GM12865 (cell line): ENCODE measurements at places on chromosomes 3 and 15.

- DNase-seq, result no peak
Observed at GRCh38 chr15:28933710-28934445, 48.1 kb downstream of the APBA2 start.

DNA sequence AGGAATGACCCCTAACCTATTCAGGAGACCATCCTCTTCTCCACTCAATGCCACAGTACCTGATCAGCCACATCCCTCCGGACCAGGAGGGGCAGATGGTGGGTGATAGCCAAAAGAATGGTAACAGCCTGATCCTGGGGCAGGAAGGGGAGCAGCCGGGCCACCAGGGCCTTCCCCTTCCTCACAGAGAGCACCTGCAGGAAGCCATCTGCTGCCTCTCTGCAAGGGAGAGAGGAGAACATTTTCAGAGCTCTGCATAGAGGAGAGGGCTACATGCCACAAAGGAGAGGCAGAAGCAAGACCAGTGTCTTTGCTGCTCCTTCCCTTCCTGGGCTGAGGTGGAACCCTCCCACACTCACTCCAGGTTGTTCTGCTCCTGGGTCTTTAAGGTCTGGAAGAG, 5.5 kb upstream of the SPG11 start:
- DNase-seq, result no peak

DNA sequence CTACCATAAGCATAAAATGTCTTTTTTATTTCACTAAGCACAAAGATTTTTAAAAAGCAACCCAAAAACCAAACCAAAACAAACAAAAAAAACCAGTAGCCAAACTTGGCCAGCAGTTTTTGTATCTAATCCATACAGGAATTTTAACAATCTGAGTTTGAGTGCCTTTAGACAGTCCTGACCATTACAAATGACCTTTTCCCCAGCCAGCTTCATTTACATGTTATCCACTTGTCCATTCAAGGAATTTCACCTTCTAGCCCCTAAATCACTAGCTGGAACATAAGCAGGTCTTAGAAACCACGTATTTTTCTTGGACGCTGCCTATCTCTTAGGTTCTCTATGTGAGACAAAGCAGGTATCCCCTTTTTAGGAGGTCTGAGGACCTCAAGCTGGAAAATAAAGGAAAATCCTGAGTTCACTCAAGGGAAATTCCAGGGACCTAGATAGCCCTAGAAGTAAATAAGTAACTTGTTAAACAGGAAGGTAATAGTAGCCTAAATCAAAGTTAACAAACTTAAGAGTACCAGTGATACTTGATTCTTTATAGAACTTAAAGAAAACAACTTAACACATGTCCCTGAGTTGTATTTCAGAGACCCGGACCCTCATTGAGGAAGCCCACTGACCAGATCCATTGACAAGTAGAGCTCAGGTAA, 34.2 kb downstream of the CIP2A start:
- DNase-seq, result no peak

DNA sequence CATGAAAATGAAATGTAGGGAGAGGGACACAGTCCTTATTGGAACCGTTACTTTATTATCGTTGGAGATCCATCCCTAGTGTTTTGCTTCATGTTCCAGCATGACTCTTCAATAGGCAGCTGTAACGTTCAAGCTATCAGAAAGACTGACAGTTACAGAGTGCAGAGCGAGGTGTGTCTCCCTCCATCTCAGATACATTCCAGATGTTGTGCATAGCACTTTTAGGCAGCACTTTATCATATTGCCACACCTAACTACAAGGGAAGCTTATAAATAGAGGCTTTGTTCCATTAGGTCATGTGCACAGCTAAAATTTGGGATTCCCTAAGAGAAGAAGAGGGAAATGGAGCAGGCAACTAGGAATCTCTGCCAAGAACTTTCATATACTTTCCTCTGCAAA, 1009.6 kb downstream of the ROBO2 start:
- no peak for DNase-seq

- DNase-seq, result no peak
Observed at GRCh38 chr3:107430214-107430995, 53.2 kb downstream of the CCDC54 start.

DNA sequence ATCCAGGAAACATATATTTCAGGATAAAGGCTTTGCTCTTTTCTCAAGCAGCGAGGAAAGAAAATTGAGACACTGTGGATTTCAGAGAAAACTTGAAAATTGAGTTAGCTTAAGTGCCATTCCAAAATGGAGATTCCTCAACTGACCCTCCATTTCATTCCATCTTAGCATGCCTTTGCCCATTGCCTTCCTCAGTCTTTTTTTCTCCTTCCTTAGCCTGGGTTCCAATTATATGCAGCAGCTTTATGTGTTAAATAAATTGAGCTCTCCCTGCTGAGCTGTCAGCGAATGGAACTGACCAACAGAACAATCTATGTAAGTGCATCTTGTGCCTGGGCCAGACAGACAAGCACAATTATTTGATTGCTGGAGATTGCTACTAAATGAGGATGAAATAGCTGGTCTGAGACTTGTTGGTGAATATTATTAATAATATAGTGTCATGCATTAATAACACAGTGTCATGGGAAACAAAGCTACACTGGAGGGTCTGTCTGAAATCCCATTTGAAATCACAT, 6.9 kb upstream of the DNAJC19 start:
- DNase-seq, result no peak

DNA sequence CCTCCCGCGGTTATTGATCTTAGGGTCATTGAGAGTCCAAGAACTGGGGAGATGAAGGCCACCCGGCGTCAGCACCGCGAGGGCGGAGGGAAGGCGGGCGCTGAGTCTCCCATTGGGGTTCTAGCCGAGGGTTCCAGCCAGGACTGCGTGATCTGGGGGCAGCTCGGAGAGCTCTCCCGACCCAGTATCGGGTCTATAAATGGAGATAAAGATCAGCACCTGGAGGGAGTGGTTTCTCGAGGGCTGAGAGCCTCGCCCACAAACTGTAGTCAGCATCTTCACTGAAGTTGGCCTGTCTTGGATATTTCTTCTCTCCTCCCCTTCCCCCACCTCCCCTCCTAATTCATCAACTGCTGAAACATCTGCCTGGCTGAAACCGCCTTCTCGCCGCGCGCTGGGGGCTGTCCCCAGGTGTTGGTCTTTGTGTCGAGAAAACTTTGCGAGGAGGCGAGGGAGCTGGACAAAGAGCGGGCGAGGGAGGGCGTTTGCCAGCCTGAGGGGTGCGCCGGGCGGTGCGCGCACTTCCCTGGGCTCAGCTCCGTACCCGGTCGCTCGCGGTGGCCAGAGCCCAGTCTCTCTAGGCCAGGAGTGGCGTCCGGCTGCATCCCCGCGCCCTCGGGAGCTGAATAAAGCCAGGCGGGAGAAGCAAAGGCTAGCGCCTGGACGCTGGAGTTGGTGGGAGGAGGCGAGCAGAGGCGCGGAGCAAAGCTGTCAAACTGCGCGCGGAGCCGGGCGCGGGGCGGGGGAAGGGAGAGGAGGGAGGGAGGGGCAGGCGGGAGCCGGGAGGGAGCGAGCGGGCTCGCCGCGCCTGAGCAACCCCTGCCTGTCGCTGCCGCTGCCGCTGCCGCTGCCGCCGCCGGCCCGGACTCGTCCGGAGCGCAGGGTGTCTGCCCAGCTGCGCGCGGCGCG, at the start of gene ST8SIA2:
Gene ST8SIA2, plus strand, starts transcription at position 811 of the 909 bp plus-strand sequence. CDS start 184 bp downstream, outside the sequence.
- DNase-seq, result no peak

- no peak for DNase-seq
Observed at GRCh38 chr3:18016366-18016765, 273.9 kb upstream of the TBC1D5 start.

DNA sequence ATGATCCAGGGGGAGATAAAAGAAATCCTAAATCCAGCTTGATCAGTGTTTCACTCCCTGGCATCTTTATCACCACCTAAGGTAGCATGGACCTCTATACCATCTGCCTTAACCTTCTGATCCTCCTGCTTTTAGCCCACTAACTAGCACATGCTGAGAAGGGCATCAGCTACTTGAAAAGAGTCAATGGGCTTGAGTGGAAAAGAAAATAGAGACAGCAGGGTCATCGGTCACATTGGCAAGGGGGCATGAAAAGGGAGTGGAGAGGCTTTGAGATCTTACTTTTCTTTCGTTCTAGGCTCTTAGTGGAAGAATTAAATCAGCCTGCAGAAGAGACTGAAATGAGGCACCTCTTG, 239 bp upstream of the ZFYVE19 start:
- DNase-seq, result no peak

DNA sequence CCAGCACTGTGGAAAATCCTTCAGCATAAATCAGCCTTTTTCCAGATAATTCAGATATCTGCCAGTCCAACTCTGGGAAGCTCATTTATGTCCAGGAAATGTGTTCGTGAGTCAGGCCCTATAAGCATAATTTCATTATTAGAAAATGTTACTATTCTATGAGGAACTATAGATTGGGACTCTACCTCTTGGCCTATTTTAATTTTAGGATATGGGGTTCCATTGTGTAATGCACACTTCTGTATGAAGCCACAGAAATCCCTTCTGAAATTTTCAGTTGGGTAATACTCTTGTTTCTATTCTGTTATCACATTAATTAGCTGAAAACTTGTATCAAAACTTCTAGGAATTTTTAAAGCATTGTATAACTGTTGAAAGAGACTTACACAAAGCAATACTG, 43.9 kb upstream of the IL12A start:
- DNase-seq, result no peak

- no peak for DNase-seq
Observed at GRCh38 chr15:63243101-63243500, 34.3 kb upstream of the APH1B start.

DNA sequence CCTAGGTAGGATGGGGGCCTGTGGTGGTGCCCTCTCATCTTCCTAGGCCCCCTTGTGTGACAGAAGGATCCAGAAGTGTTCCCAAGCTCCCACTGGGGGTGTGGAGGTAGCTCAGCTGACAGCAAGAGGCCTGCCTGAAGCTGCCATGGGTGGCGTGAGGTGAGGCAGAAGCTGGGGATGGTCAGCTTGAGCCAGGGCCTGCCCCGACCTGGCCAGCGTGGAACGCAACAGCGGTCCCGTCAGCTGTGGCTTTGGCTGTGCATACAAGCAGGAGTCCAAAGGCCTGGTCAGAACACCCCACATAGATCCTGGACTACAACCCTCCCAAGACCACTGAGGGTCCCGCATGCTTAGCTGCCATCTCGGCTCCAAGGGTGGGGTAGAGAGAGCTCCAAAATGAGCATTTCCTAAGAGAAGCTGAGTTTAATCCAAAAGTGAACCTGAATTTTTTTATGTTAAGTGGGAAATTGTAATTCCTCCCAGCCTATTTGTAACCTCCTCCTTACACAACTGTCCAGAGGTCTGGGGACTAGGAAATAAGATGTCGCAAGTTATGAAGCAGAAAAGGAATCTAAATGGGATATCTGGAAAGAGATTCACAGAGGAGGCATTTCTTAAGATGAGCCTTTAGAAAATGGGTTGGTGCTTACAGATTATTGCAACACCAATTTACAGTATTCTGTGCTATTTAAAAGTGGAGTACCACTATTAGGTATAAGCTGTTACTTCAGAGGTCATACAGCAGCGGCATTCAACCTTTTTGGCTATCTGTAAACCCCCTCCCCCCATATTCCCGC, 9.9 kb upstream of the PLA2G4D start:
- DNase-seq, result no peak

DNA sequence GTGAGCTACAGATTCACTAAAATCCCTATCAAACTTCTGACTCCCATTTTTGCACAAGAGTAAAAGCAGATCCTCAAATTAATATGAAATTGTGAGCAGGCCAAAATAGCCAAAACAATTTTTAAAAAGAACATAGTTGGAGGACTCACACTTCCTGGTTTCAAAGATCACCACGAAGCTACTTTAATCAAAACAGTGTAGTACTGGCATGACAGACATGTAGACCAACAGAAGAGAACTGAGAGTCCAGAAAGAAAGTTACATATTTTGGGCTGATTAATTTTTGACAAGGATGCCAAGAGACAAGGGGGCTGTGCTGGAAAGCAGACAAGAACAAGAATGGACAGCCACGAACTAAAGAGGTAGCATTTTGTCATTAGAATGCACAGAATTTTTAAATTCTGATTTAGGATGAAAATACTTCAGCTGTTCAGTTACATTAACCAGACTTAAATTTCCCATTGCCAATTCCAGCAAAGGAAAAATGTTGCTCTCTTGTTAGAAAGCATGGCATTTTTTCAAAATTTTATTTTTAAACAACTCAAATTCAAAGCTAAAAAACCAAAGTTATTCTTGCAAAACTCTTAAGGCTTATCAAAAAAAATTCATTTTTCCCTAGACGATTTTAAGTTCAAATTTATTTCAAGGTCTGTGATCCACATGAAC, 14.0 kb downstream of the RYK start:
- DNase-seq, result peak; percentile 33

- no peak for DNase-seq
Observed at GRCh38 chr3:46484911-46485778, 12.6 kb upstream of the RTP3 start.

DNA sequence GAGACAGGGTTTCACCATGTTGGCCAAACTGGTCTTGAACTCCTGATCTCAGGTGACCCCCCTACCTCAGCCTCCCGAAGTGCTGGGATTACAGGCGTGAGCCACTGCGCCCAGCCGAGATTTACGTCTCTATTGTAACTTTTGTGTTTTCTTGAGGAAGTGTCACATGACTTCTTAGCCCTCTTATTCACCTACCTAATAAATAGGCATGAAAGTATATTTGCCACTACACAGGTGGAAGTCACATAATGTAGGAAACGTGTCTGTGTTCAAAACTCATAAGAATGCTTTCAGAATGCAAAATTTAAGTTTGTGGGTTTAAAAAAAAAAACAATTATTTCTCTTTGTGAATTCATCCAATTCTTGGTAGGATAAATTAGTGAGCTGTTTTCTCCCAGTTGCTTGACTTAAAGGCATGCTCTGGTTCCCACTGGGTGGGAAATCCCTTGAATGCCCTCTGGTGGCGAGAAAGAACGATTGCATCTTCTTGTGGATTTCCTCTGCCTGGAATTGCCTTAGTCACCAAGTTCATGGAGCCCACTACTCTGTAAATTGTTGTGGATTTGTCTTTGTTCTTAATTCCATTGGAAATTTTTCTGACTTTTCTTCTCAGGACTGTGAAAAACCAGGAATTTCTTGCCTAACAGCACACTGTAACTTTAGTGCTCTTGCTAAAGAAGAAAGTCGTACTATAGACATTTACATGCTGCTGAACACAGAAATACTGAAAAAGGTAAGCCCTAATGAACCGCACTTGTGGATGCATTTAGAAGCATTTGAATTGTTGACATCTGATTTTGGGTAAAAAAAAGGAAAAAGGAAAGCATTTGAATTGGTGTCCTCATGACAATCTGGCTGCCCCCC, 82.2 kb upstream of the CTDSPL start:
- DNase-seq, result peak; percentile 77

DNA sequence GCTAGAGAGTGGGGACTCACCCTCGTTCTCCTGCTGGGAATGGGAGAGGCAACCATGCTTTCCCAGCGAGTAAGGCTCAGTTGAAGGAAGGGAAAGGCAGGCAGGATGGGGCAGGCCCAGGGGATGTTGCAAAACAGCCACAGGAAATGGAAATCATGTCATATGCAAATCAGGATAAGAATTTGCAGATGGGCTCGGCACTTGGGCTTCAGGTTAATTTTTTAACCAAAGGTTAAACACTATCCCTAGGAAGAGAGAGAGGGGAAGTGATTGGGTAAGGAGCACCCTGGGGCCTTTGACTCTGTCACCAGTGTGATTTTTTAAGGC, 14.6 kb upstream of the PLA2G4E start:
- DNase-seq, result peak; percentile 65
